Lower leg skin (tissue), 4 donors: ENCODE measurements at places on chromosomes 16 and 17. TPM values are rescaled to one million over a fixed set of nuclear protein-coding genes. Genes with fewer than 3 reads are reported as not detected.
A peak's percentile ranks its signal among the peaks of the same experiment; 100 is the strongest.

- no peak for DNase-seq
These were observed 55.1 kb upstream of the CORO6 start for GRCh38 chr17:29677824-29678223.

- DNase-seq = no peak
These were observed 188.8 kb downstream of the CCDC182 start for GRCh38 chr17:57556320-57556719.

- no peak for DNase-seq
These were observed 3.2 kb downstream of the KSR1 start for GRCh38 chr17:27459433-27459832.

- peak; percentile 84 for DNase-seq
These were observed 11.4 kb downstream of the CCR7 start for GRCh38 chr17:40553694-40554534.

OR1F1 gene
- not detected for total RNA-seq
